ENCODE measurements at places on chromosomes 4 and X.

- DNase-seq: peak; percentile 9
These were observed 52.1 kb downstream of the NDST3 start for GRCh38 chr4:118086344-118086743.

GRCh38 chr4:150722908-150723362, 141.0 kb downstream of the MAB21L2 start:
- no peak for DNase-seq

DNA sequence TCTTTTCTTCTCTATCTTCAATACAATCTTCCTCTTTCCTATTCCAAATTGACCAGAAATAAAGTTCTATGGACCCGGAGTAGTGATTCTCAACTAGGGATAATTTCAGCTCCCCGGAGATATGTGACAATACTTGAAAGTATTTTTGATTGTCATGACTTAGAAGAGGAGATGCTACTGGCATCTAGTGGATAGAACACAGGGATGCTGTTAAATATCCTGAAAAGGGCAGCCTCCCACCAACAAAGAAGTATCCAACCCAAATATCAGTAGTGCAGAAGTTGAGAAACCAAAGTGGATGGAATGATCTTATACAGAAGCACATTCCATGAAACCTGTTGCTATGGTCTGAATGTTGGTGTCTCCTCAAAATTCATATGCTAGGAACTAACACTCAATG, 65.7 kb upstream of the NDST3 start:
- DNase-seq: no peak

GRCh38 chrX:101485212-101485949, at the start of gene ARMCX4:
ARMCX4 (plus strand) TSS chrX:101485456; CDS start chrX:101488590, 3,134 bp downstream.
- peak; percentile 73 for DNase-seq

DNA sequence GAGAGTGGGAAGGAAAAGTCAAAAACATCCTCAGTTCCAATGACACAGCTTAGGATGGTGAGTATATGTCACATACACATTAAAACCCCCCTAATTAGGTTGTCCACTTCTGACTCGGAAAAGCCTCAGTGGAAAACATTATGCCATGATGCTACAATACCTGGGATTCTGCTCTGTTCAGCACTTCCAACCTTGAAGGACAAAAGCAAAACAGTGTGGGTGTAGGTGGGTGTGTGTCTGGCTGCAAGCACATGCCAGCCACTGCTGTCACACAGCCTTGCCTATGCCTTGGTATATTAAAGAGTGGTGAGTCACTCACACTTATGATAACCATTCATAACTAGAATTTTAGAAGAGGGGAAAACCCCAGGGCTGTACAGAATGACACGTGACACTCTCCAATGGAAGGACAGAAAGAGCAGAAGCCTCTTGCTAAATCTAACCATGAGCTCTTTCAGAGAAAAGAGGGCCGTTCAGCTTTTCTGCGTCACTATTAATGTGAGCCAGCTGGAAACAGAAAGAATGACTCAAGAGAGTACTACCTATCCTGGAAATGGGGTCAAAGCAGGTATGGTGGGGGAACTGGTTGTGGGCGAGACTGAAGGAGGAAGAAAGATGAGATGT, 159.6 kb downstream of the TET2 start:
- no peak for DNase-seq

- no peak for DNase-seq
These were observed 16.0 kb downstream of the LRPAP1 start for GRCh38 chr4:3516061-3516835.

GRCh38 chr4:6267573-6267972, 2.1 kb upstream of the WFS1 start:
- no peak for DNase-seq

GRCh38 chr4:66691101-66691500, 854.2 kb downstream of the CENPC start:
- no peak for DNase-seq

- peak; percentile 11 for DNase-seq
These were observed 16.8 kb upstream of the DMP1 start for GRCh38 chr4:87633243-87633642.

DNA sequence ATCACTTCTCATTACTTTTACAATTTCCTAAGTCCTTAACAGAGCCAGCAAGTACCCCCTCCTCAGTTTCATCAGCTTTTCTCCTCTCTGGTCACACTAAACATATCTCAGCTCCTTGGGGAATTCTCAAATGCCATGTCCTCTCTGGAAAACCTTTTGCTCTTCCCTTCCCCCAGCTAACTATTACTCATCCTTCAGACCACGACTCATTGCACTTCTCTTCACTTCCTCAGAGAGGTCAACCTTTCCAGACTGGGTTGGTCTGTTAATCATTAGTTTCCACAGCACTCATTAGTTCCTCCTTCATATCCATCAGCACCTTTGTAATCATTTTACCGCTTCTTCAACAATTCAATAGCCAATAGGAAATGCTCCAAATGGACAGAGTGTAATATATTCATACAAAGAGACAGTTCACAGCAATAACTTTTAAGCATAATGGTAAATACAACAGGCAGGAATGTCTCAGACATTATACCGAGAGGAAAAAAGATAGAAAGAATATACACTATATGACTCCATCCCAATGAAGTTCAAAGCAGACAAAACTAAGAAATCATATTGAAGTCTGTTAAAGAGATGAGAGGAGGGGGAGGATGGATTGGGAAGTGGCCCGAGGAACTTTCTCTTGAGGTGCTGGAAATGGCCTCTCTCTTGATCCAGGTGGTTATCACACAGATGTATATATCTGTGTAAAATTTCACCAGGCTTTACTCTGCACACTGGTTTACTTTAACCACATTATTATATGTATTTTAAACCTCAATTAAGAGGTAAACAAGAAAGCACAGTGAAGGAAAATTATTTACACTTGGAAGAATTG, 39.6 kb downstream of the DDX60L start:
- DNase-seq: peak; percentile 30

DNA sequence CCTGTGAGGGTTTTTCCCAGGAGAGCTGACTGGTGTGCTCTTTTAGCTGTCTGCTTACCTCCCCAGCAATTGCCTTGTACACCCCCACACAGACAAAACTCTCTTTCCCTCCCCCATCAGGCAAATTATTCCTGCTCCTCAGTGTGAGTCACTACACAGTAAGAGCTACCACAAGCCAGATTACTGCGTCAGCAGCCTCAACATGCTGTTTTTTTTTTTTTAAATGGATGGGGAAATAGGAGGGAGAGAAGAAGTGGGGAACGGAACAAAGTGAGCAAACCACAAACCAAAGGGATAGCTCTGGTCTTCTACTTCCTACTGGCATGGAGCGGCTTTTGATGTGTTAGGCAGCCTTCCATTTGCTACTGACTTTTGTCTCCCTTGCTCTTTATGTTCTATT, 107.5 kb upstream of the ACSL4 start:
- DNase-seq: peak; percentile 73

DNA sequence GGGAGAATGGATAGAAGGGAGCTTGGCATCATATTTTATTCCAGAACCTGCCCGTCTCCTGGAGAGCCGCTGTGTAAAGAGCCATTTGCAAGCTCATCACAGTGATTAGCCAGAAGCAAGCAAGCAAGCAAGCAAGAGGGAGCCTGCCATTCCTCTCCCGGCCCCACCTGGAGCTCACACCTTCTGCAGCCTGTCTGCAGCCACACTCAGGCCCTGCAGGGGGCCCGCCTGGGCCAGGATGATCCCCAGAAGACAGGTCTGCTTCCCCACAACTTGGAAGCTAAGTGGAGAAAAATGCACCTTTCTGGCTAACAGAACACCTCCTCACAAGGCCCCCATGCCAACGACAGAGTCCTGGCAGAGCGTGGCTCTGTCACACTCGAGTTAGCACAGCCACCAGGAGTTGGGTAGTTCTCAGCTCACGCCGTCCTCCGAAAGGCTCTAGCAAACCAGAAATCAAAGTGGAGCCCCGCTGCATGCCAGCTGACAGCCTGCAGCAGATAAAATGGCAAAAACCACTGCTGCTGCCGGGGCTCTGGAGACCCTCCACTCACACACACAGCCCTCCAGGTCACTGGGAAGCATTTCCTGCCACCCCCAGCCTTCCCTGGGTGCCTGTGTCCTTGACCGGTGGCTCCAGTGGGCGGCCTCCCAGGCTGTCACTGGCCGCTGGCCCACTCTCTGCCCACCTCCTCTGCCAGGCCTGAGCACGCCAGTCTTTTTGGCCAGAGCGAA, 54.9 kb downstream of the DCTD start:
- no peak for DNase-seq

DNA sequence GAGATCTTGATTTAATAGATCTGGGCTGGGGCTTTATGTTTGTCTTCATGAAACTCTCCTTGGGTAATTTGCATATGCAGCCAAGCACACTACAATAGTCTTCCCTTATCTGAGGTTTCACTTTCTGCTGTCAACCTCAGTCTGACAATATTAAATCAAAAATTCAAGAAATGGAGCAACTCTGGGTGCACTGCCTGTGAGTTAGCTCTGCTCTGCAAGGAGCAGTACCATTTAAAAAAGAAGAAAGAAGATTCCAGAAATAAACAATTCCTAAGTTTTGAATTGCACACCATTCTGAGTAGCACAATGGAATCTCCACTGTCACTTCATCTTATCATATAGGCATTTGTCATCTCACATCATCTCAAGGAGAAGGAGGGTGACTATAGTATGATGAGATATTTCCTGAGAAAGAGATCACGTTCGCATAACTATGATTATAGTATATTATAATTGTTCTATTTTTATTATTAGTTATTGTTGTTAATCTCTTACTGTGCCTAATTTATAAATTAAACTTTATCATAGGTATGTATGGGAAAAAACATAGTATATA, 9.4 kb downstream of the FNIP2 start:
- no peak for DNase-seq

GRCh38 chr4:56215901-56216300, 171.4 kb downstream of the AASDH start:
- peak; percentile 70 for DNase-seq

DNA sequence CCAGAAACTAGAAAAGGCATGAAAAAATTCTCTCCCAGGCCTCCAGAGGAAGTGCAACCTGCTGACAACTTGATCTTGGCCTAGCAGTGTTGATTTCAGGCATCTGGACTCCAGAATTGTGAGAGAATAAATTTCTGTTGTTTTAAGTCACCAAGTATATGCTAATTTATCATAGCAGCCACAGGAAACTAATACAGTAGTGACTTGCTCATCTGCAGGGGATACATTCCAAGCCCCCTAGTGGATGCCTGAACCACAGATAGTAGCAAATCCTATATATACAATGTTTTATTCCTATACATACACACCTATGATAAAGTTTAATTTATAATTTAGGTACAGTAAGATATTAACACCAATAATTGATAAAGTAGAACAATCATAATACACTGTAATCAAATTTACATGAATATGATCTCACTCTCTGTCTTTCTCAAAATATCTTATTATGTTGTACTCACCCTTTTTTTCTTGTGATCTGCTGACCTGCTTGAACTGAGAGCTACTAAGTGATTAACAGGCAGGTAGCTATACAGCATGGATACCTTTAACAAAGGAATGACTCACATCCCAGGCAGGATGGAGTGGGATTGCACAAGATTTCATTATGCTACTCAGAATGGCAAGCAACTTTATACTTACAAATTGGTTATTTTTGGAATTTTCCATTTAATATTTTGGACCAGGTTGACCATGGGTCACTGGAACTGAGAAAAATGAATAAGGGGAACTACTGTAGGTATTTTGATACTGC, 501.1 kb downstream of the KCNIP4 start:
- no peak for DNase-seq

DNA sequence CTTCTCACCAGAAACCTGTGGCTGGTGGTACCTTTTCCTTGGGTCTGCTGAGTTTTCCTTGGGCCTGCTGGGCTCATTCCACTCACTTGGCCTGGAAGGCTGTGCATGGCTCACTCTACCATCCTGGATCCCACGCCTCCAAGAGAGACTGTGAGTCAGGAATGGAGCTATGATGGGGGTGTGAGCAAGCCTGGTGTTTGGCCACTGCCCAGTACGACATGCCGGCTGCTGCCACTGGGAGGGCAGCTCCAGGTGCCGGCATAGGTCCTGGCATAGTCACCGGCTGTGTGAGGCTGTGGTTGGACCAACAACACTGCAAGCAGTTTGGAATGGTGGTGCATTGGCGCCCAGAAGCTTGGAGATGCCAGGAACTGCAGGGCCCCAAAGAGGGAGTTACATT, 721.7 kb downstream of the PCDH18 start:
- no peak for DNase-seq

DNA sequence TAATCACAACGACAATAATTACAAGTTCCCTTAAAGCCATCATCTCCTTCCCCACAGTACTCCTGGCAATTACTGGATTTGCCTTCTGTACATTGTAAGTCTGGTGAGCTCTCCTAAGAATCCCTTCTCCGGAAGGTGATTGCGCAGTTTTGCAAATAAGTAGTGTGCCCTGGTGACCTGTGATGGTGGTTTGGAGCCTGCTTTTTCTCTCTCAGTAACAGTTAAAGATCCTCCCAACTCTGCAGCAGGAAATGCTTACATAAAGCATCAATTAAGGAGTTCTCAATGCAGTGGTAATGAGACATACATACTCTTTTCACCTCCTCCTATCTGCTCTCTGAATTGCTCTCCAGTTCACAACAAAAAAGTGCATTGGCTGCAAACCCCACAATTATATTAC, 159.7 kb downstream of the SH2D1A start:
- DNase-seq: no peak

GRCh38 chrX:140510306-140510676, 5.4 kb upstream of the SOX3 start:
- DNase-seq: no peak

GRCh38 chrX:15797707-15798106, 7.4 kb downstream of the ZRSR2 start:
- DNase-seq: no peak

DNA sequence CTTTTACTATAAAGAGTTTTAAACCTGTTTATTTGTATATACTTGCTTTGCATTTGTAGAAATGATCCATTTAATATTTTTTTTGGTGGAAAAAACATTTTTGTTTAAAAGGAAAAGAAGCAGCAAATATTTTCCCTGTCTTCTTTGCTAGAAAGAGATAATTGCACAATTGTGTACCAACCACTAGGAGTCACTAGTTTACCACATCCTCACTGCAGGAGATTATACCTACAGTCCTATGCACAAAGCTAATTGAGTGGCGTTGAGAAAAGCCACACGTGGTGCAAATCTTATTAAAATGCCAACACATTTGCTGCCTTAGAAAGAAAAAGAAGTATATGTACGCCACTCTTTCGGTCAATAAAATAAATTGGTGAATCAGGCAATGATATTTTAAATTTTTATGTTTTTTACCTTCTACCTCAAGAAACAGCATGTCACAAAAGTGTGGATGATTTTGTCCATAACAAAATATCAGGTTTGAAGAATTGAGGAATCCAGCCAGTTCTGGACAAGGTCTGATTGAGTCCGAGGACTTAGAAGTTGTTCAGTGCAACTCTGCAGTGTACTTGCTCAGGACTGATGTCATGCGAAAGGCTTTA, 102.9 kb downstream of the GRXCR1 start:
- peak; percentile 29 for DNase-seq

DNA sequence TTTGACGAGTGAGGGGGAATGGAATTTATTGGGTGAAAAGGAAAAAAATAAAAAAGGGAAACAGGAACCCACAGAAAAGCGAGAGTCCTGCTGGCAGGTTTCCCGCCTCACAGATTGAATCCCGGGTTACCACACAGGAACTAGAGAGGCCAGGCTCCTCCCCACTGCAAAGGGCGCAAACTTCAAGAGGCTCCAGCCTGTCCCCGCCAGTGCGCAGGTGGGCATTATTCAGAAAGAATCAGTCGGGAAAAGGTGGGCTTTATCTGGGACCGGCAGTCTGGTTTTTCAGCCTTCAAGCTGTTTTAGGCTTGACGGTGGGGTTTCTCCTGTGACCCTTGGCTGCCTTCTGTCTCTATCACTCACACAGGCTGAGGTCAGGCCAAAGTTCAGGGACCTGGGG, 1496.8 kb downstream of the RPA4 start:
- DNase-seq: no peak

GRCh38 chrX:39591099-39591498, 506.7 kb downstream of the BCOR start:
- no peak for DNase-seq

- no peak for DNase-seq
These were observed 2.0 kb downstream of the GAK start for GRCh38 chr4:930028-930551.
